ENCODE measurements at places on chromosomes 7 and 10. TPM values are rescaled to one million over a fixed set of nuclear protein-coding genes. Genes with fewer than 3 reads are reported as not detected.

OR6V1 gene
- total RNA-seq: not detected

PPP1R17 gene
- total RNA-seq: not detected

ZNF33A gene
- 10.3 TPM for total RNA-seq

TMEM184A gene
- total RNA-seq: 15.3 TPM

TWIST1 gene
- total RNA-seq: 4.6 TPM

DUS4L gene
- total RNA-seq: 11.2 TPM

CFAP70 gene
- total RNA-seq: 0.19 TPM

TRIM50 gene
- total RNA-seq: not detected

CD36 gene
- 0.21 TPM for total RNA-seq

FAM25G gene
- total RNA-seq: not detected

OR2A12 gene
- total RNA-seq: not detected

NAT16 gene
- 0.17 TPM for total RNA-seq

VPS41 gene
- total RNA-seq: 28.5 TPM

CLRN3 gene
- total RNA-seq: not detected

GJD4 gene
- total RNA-seq: not detected

DBF4 gene
- total RNA-seq: 33.4 TPM

AKR1D1 gene
- not detected for total RNA-seq

SLC13A1 gene
- total RNA-seq: not detected

POLR2J gene
- total RNA-seq: 108 TPM

MBL2 gene
- total RNA-seq: not detected

NANOS1 gene
- 2.8 TPM for total RNA-seq

CNPY1 gene
- not detected for total RNA-seq

METTL27 gene
- total RNA-seq: 12.3 TPM

OR6B1 gene
- total RNA-seq: not detected

FAM180A gene
- total RNA-seq: not detected

MYH16 gene
- total RNA-seq: 0.88 TPM

MSRB2 gene
- total RNA-seq: 15.7 TPM

GPER1 gene
- total RNA-seq: 0.79 TPM

SH2D4B gene
- not detected for total RNA-seq

MNX1 gene
- total RNA-seq: 6.1 TPM

GIMAP8 gene
- total RNA-seq: not detected

FAM24B gene
- total RNA-seq: 16.3 TPM
